ENCODE measurements at places on chromosomes 6 and 20.

DNA sequence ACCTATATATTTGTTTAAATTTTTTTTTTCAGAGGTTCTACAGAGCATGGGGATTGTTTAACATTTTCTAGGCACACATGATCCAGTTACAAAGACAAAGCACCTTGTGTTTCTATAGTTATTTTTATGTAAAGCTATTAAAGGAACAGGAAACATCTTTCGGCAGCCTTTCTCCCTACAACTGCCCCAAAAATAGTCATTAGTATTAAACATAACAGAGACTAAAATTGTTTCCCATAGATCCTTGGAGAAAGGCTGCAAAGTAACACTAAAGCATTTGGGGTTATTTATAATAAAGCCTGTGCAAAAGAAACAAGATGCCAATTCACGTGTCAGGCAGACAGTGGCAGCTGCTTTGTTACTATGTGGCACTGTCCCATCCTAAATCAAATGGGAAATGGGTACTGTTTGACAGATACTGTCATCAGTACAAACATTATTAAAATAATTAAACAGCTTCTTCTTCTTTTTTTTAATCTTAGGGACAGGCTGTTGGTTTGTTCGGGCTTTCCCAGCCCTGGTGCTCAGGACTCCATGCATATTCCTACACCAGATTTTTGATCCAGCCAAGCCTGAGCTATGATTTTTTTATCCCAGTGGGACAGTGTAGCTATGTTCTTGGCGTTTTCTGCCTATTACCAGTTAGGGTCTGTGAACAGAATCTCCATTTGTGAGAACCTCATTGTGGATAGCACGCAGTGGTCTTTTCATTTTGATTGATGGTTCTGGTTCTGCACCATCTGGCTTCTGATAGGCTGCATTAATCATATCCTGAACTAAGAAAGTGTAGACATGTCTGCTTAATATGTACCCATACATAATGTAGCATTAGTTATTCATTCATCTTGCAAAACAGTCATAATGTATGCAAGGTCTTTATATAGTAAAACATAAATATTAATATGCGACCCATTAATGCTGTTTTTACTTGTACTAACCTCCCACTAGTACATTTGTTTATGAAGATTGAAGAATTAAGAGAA is 460.4 kb upstream of the SOX4 start:
- no peak for DNase-seq

GRCh38 chr6:35469751-35470662 is 1.8 kb downstream of the RPL10A start:
- no peak for DNase-seq

GRCh38 chr20:38873050-38873581 is 53.1 kb upstream of the FAM83D start:
- DNase-seq: no peak

DNA sequence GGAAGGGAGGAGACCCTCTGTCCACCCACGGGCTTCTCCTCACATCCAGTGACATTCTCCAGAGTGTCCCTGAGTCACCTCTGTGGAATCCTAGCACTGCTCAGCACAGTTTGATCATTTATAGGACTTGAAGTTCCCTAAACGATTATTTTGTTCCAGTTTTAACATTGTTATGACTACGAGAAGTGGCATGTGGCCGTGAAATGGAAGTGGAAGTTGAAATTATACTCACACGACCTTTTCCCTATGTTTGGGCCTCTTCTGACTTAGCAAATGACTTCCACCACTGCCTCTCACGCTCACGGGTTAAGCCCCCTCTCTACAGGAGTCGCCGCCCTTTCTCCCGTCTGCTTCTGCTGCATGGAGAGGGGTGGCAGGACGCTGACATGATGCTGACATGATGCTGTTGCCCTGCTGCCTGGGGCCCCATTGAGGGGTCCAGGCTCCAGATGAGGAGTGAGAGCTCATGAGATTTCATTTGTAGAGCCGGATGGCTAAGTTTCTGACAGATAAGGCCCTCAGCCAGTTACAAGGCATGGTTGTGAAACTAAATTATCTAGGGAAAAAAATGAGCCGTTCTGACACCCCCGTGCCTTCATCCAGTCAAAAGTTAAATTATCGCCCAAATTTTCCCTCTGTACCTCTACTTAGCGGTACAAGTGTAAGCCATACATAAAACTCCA is 153.6 kb upstream of the UST start:
- no peak for DNase-seq

GRCh38 chr20:59221049-59221706 is 57.6 kb downstream of the ZNF831 start:
- DNase-seq: no peak

DNA sequence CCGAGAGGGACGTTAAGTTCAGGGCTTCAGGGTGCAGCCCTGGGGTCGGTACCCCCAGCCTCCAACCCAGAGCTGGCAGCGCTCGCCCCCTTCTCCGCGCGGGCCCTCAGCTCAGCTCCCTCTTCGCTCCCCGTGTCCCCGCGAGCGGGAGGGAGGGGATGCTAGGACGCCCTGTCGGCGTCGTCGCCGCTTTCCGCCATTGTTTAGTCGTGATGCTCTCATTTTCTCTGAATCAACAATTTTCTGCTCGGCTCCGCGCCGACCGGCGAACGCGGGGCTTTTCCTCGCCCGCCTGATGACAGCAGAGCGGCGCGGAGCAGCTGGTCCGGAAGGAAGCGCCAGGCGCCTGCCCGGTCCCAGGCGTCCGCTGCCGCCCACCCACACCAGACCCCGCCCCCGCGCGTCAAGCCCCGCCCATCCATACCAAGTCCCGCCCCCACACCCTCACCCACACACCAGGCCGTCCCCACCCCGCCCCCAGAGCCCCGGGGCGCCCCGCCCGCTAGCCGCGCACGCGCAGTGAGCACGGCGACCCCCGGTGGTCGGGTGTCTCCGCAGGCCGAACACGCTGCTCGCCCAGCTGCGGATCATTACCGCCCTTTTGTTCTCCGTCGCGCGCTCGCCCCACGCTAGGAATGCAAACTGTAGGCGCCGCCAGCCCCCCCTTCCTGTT is 50.1 kb upstream of the SLC32A1 start:
- DNase-seq: no peak

DNA sequence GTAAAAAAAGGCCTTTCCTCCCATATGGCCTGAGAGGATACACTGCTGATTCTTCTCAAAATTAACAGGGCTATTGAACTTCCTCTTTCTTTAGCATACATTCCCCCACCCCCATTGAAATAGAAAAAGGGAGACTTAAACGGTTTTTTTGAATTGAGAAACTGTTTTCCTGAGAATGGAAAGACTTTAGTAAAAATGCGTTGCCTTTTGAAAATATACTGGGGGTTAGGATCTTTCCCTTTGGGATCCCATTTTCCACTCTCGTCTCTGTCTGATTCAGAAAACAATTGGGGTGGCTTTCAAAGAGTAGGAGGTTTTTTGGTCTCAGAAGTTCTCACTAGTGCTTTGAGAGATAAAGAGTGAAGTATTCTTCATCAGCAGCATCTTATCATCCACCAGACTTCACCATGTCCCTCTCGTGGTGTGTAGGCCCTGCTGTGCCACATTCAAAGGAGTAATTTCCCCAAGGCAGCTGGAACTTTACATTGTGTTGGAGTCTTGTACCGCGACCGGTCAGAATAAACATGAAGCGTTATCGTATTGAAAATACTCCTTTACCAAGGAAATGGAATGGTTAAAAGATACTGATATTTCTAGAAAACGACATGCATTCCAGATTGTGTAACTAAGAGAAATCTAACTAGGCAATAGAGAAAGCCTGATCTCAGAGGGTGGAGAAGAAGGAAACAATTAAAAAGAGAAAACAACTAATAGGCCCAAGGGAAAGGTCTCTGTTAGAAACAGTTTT is 10.6 kb downstream of the MYB start:
- no peak for DNase-seq

DNA sequence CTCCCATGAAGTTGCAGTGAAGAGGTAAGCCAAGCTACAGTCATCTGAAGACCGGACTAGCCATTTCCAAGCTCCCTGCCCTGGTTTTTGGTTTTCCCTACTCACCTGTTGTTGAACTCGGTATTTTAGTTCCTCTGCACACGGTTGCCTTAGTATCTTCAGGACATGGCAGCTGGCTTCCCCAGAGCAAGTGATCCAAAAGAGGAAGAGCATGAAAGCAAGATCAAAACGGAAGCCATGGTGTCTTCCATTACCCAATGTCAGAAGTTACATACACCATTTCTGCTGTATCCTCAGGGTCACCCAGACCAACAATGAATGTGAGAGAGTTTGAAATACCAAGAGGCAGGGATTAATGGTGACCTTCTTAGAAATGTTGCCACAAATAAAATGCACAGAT is 276.6 kb upstream of the CNR1 start:
- no peak for DNase-seq

- peak; percentile 36 for DNase-seq
Measured at GRCh38 chr6:43990627-43991619, 136.3 kb downstream of the MRPL14 start.

DNA sequence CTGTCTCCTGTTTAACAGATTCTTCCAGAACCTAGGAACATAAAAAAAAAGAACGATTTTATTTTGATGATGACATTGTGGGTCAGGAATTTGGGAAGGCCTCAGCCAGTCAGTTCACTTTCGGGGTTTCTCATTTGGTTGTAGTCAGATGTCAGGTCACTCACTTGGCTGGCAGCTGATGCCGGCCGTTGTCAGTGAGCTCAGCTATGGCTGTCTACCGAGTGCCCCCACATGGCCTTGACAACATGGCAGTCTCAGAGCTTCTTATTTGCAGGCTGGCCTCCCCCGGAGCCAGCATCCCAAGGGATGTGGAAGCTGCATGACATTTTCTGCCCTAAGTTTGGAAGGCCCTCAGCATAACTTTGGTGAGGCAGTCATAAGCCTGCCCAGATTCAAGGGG is 11.5 kb downstream of the RNF217 start:
- DNase-seq: no peak

DNA sequence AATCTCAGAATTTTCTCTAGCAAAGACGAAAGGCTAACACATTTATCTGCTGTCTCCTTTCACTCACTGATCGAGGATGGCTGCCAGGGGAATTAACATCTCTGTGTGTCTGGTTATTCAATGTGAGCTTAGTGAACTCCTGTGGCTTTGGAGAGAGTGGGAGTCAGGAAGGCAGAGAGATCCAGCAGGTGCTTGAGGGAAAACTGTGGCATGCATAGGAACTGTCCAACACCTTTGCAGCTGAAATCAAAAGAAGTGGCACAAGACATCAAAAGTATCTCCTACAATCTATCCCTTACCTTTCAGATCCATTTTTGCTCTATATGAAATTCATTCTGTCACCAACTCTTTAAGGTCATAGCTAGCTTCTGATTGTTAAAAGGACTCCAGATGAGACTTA is 11.8 kb upstream of the FAM184A start:
- DNase-seq: no peak

DNA sequence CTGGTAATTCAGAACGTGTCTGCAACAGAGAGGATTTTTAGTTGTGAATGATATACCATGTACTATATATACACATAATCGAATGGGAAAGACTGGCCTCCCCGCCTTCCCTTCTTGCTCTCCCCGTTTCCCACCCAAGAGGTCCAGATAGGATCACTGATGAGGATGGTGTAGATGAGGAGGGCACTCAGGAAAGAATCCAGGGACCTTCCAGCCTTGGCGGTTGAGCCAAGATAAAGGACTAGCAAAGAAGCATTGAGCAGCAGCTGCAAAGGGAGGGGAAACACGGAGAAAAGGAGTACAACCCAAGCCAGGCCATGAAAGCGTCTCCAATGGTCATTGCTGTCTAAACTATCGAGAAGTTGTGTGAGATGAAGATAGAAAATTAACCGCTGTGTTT is 84.0 kb upstream of the EXOC2 start:
- no peak for DNase-seq

DNA sequence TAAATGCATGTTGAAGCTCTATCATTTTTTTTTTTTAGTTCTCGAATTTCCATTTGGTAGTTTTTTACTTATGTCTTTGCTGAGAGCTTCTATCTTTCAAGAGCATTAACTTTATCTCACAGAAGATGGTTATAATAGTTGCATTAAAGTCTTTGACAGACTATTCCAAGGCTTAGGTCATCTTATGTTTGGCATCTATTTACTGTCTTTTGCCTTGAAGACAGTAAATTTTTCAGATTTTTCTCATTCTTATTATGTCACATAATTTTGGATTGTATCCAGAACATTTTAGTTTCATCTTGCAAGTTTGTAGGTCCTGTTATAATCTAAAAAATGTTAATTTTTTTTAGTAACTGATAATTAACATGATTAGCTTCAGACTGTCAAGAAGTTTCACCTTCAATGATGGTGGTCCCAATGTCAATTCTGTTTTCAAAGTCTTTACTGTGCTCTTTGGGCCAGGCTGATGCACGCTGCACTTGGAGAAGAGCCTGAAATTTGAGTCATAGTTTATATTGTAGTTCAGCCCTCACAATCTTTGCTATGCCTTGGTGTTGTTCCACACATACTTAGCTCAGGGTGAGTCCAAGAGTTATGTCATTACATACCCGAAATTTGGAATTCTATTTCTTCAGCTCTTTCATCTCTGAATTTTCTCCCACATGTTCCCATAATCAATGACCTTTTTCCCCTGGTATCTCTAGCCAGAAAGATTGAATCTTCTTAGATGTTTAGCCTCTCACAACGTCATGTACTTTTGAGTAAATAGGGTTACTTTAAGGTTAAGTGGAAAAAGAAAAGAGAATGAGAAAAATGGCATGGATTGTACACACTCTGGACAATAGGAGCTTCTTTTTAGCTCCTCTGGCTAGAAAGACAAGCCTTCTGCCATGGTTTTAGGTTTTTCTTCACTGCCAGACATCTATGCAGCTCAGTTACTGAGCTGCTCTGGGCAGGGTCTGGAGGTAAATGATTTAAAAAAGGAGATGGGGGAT is 110.3 kb upstream of the BTBD3 start:
- no peak for DNase-seq

GRCh38 chr6:101482606-101483005 is 89.1 kb downstream of the GRIK2 start:
- DNase-seq: no peak

DNA sequence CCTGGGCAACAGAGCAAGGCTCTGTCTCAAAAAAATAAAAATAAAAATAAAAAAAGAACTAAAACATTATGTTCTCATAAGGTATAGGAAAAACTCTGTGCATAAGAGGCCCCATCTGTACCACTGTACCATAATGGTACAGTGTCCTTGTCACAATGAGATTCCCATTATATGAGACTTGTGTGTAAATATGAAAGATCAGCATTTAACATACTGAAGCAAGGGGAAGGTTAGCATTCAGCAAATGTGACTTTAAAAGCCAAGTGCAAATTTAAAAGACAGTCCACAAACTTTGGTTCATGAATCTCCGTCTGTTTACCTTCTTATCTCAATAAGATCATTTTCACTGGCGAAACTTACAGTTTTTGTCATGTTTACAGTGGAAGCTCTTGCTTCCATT is 16.2 kb downstream of the DSP start:
- no peak for DNase-seq

DNA sequence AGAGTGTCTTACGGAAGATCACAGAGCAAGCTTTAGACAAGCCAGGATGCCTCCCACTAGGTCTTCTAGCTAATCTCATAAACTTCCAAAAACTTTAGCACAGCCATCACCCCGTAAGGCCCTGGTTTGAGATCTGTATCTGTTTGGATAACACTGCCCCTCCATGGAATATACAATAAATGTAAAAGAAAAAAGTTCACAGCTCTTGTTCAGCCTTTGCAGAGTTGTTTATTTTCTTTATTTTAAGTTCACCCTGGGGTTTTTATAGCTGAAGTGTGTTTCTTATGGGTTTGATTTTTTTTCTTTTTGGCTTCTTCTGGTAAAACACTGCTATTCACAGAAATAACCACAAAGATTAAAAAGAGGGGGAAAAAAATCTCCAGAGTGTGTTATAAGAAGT is 125.6 kb downstream of the EYA2 start:
- DNase-seq: no peak
